ENCODE measurements at places on chromosomes 16 and 17. TPM values are rescaled to one million over a fixed set of nuclear protein-coding genes. Genes with fewer than 3 reads are reported as not detected.

KCNH4 gene
- total RNA-seq: 0.09 TPM

LDHD gene
- 13.2 TPM for total RNA-seq

SLC38A8 gene
- total RNA-seq: not detected

SLC6A2 gene
- not detected for total RNA-seq

CCDC102A gene
- total RNA-seq: 12.8 TPM

FAM117A gene
- total RNA-seq: 16.4 TPM

ZNF750 gene
- total RNA-seq: 4.7 TPM

CASKIN2 gene
- 68.8 TPM for total RNA-seq

HOXB2 gene
- total RNA-seq: 5.6 TPM

GP1BA gene
- 0.92 TPM for total RNA-seq

C16orf89 gene
- 198 TPM for total RNA-seq

HIC1 gene
- 20.6 TPM for total RNA-seq

TELO2 gene
- total RNA-seq: 27.5 TPM

NPIPB13 gene
- total RNA-seq: 27.6 TPM

CCL3 gene
- total RNA-seq: 8.5 TPM

TBC1D3K gene
- total RNA-seq: not detected

LGALS9B gene
- not detected for total RNA-seq

GAS2L2 gene
- 3.1 TPM for total RNA-seq

ZPBP2 gene
- not detected for total RNA-seq

ADCY9 gene
- 43.2 TPM for total RNA-seq

TNFRSF13B gene
- total RNA-seq: 0.27 TPM

LITAFD gene
- total RNA-seq: not detected
